C1 segment of cervical spinal cord (tissue), 14 donors: ENCODE measurements at places on chromosomes 11 and 22.
A peak's percentile ranks its signal among the peaks of the same experiment; 100 is the strongest.

- DNase-seq = no peak
These were observed 1.7 kb upstream of the USP28 start for GRCh38 chr11:113876798-113877669.

DNA sequence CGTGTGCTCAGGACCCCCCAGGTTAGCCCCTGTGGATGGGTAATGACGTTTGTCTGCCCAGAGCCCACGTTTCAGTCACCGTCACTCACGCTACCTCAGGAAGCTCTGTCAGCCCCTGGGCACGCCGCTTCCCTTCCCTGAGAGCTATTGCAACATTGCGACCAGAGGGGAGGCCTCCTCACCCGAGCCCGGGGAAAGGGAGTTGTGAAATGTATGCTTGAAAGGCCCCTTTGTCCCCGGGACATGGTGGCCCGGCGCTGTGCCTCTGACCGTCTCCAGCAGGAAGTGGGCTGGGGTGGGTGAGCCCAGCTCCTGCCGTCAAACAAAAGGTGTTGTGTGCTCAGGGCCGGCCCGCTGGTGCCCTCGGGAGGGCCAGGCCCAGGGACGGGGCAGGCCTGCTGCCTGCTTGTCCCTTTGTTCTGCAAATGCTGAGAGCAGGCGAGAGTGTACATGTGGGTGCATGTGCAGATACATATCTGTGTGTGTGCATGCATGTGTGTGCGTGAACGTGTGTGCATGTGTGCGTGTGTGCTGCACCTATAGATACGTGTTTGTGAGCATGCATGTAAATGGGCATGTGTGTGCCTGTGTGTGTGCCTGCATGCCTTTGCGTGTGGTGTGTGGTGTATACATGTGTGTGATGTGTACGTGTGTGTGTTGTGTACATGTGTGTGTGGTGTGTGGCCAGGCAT lies 1125.0 kb downstream of the BRD1 start:
- DNase-seq = no peak

DNA sequence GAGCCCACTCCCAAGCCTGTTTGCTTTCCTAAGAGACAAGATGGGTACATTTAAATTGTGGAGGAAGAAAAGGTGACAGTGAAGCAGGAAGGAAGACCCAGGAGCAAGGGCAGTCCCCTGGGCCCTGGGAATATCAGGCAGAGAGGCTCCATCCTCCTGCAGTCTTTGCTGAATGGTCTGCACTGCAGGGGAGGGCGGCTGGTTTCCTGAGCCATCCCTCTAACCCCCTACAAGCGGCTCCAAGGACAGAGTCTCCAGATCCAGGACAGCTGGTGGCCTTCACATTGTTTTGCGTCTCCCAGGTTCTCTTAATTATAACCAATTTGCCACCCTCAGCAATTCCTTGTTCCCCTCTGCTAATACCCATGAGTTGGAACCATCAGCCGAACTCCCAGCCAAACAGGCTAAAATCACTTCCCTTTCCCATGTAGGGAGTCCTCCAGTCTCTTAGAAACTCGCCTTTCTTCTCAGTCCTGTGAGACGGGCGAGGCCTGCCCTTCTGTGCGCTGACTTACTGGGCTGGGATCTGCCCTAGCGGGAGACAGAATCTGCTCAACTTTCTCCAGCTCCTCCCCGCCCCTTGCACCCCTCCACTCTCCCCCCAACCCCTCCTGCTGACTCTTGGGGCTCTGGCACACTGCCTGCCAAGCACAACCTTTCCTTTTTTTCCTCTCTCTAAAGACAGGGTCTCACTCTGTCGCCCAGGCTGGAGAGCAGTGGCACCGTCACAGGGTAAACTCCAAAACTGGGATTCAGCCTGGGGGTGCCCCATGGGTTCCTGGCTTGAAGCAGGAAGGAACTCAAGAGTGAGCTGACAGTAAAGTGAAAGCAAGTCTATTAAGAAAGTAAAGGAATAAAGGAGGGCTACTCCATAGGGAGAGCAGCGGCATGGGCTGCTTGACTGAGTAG lies 53.4 kb upstream of the EMID1 start:
- peak; percentile 61 for DNase-seq

GRCh38 chr11:2517016-2517385 lies 72.2 kb downstream of the KCNQ1 start:
- DNase-seq = no peak

- no peak for DNase-seq
These were observed 1028.3 kb downstream of the BRD1 start for GRCh38 chr22:48799227-48799970.

- no peak for DNase-seq
These were observed at the start of gene CAVIN3 for GRCh38 chr11:6320411-6321155. TSS of gene CAVIN3 (minus strand) at chr11:6320501. CDS start at chr11:6320476, 25 bp downstream.

GRCh38 chr11:113497066-113497910 lies 22.1 kb upstream of the DRD2 start:
- DNase-seq = no peak

- no peak for DNase-seq
These were observed 80.7 kb upstream of the FAM181B start for GRCh38 chr11:82814379-82814778.

DNA sequence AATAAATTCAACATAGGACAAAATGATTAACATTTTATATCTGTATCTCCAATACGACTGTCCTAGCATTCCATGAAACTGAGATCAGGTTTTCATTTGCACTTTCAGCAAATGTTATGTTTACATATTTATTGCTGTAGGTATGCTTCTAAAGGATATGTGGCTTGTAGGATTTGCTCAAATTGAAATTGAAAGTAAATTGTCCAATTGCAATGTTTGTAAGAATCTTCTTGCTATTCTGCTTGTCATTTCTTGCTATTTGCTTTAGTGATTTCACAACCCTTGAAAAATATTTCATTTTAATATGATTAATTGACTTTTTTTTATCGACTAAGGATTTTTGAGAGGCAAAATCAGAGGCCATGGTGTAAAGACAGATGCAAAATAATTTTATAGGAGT lies 904.2 kb upstream of the RAG2 start:
- DNase-seq = no peak

DNA sequence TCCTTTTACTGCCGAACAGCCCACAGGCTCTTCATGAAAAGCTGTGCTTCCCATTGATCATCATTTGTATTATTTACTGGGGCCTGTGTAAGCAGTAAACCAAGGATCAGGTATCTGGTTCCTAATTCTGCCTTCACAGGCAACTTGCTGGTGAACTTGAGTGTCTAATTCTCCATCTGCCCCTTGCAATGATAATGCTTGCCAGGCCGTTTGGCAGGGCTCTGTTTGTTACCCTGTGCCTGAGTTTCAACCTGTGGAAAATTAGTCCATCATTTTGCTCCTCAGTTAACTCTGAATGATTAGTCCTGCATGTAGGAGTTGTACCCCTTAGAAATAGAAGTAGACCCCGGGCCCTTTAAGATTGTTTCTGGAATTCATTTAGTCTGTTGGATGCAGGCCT lies 298.4 kb upstream of the CADM1 start:
- DNase-seq = no peak
